ENCODE measurements at places on chromosomes 4 and X.

- DNase-seq: no peak
These were observed 85.9 kb upstream of the ACSL4 start for GRCh38 chrX:109818976-109819375.

GRCh38 chr4:78757574-78757973 is 18.6 kb upstream of the BMP2K start:
- no peak for DNase-seq

GRCh38 chrX:118495958-118496762 is 545 bp downstream of the DOCK11 start:
- peak; percentile 74 for DNase-seq

DNA sequence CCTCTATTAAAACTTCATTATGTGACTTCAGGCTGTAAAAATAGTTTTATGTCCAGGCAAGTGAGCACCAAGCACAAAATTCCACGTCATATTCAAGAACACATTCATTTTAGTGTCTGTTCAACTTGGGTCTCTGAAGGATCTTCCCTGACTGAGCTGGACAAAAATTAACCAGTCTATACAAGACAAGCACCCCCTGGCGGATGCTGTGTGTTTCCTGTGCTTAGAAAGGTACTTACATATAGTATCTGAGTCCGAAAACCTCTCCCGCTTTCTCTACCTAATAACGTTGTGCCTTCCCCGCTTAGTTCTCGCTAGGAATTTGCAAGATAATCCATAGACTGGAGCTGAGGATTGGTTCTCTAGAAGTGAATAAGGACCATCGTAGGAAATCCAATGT is 2214.5 kb upstream of the TENM3 start:
- peak; percentile 9 for DNase-seq

DNA sequence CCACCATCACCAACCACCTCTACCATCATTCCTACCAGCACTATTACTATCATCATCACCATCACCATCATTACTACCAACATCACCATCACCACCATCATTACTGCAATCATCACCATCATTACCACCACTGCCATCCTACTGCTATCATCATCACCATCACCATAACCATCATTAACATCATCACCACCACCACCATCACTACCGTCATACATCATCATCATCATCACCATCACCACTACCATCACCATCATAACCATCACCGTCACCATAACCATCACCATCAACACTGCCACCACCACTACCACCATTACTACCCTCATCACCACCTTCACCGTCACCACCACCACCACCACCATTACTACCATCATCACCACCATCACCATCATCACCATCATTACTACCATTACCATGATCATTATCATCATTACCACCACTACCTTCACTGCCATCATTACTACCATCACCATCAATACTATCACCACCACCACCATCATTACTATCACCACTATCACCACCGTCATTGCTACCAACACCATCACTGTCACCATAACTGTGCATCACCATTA is 71.8 kb downstream of the PSAPL1 start:
- DNase-seq: no peak

- DNase-seq: no peak
These were observed 69.0 kb upstream of the PPP2R3B start for GRCh38 chrX:455673-456072.

GRCh38 chrX:74351760-74352159 is 47.8 kb downstream of the ZCCHC13 start:
- DNase-seq: no peak

DNA sequence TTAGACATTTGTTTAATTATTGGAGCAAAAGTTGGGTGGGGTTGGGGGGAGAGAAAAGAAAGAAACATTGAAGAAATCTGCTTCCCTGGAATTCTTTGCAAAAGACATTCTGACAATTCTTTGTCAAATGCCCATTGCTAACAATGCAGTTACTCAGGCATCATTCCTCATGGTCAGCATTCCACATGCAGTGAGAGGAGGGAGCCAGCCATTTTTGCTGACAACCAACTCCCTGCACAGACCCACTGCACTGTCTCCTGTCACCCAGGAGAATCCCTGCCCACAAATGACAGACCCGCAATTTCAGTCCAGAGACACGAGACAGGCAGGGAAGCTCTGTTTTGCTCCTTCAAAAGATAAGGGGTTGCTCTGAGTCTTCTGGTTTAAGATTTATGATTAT is 985.1 kb upstream of the SLIT2 start:
- DNase-seq: no peak

DNA sequence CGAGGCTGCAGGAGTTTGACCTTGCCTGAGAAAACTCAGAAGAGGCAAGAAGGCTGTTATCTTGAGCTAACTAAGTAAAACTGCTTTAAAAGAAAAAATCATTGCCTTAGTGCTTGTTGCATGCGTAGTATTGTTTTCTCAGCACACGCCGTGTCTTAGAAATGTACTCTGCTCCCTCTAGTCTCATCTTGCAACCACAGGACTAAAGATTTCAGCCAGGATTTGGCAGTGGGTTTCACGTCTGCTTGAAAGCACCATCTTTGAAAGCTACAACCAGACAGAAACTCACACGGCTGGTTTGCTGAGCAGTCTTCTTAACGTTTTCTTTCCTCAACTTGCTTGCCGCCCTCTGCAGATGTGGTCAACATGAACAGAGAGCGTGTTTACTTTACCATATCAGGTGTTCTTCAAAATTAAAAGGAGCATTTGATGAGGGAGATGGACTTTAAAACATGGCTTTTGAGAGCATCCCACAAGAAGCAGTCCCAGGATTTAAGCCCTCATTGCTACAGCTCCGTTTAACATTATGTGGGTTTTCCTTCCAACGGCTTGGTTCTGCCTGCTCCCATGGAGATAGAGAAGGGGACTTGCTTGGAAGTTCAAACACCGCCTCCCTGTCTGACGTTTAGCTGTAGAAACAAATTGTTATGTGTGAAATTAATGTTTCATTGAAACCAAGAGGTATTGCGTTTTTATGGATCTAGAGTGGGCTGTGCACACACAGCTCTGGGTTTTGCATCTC is 3.4 kb downstream of the SORCS2 start:
- DNase-seq: no peak

DNA sequence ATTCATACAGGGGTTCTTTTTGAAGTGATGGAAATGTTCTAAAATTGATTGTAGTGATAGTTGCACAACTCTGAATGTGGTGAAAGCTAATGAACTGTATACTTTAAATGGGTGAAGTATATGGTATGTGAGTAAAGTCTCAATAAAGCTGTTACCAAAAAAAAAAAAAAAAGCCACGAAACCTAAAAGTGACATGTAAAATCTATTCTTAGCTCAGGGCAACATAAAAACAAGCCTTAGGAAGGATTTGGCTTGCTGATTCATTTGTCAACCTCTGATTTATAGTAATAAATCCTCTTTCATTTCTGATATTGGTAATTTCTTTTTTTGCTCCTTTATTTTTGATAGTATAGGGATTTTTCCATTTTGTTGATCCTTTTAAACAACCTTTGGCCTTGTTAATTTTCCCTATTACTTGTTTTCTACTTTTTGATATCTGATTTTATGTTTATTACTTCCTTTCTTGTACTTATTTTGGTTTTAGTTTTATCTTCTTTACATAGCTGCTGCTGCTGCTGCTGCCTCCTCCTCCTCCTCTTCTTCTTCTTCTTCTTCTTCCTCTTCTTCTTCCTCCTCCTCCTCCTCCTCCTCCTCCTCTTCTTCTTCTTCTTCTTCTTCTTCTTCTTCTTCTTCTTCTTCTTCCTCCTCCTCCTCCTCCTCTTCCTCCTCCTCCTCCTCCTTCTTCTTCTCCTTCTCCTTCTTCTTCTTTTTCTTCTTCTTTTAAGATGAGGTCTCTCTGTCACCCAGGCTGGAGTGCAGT is 79.4 kb downstream of the ADGRG4 start:
- DNase-seq: no peak

- DNase-seq: peak; percentile 96
These were observed at the start of gene FGFRL1 for GRCh38 chr4:1011022-1011665. TSS of gene FGFRL1 (plus strand) at chr4:1011626. CDS start at chr4:1012486, 860 bp downstream.

DNA sequence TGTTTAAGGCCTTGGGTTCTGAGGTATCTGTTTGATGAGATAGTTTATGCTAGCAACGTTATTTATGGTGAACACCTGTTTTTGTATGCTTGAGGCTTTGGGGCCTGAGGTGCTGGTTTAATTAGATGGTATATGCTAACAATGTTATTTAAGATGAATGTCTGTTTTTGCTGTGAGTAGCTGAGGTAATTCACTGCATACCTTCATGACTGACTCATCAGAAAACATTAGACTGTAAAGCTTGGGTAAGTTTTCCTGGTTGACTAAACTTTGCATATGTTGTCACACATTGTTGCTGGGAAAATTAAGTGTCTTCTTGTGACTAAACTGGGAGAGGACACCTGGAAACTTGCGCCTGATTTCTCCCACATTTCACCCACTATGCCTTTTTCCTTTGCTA is 1026.6 kb downstream of the RAPGEF2 start:
- DNase-seq: no peak

DNA sequence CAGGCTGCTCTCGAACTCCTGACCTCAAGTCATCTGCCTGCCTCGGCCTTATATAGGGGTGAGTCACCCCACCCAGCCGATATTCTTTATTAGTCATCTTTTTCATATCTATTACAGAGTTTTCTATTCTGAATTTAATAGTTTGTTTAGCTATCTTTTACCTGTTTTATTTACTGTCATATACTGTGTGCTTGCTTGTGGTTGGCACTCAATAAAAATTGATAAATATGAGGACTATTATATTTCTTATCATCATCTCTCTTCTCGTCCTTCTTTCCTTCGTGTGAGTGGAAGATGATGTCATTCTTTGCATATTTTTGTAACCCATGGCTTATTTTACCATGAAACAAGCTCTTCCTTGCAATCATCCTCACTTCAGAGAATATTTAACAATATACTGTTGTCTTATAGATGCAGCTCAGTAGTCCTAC is 265.5 kb downstream of the ARHGAP24 start:
- no peak for DNase-seq

DNA sequence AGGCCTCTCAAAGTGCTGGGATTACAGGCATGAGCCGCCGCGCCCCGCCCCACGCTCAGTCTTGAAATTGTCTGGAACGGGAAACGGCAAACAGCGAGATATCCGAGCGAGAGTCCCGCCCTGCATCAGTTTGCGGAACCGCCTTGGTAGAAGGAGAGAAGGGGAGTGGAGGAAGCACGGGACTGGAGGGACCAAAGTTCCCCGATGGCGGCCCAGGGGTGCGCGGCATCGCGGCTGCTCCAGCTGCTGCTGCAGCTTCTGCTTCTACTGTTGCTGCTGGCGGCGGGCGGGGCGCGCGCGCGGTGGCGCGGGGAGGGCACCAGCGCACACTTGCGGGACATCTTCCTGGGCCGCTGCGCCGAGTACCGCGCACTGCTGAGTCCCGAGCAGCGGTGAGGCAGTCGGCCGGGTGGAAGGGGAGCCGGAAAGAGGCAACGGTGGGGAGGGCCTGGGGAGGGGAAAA is at the start of gene BST1:
TSS of gene BST1 (plus strand) at position 125 of the 463 bp plus-strand sequence. CDS start at position 205, 80 bp downstream.
- peak; percentile 68 for DNase-seq

- no peak for DNase-seq
These were observed 2236.0 kb upstream of the AGA start for GRCh38 chr4:179678093-179678814.

DNA sequence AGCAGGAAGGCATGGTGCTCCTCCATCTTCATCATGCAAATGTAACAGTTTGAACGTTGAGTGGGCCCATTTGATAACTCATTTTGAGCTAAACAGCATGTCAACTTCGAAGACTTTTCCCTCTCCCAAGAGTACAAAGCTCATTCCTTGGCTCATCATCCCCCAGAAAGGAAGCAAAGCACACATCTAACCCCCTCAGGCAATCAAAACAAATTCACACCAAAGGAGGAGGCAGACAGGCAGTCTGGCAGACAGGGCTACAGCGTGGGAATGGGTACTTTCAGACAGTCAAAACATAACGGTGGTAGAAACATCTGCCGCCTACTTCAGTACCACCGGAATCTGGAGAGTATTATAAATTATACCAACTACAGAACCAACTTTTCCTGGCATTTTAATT is 81.7 kb downstream of the PCDH19 start:
- no peak for DNase-seq

DNA sequence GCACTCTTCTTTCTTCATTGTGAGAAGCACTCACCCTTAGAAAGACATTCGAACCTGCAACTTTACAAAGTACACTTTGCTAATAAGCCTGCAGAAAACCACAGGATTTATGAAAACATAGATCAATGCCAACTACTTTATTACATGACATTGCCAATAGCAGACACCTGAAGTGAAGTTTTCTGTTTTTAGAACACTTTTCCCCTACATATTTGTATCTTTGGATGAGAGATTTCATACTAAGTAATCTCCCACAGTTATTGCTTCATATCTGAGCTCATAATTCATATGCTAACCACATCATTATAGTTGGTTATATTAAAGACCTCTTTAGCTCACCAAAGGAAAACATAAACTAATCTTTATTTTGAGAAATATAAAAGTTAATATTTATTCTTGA is 276.5 kb upstream of the CTSO start:
- no peak for DNase-seq

- peak; percentile 85 for DNase-seq
These were observed 619 bp upstream of the LRBA start for GRCh38 chr4:151015459-151016347.

DNA sequence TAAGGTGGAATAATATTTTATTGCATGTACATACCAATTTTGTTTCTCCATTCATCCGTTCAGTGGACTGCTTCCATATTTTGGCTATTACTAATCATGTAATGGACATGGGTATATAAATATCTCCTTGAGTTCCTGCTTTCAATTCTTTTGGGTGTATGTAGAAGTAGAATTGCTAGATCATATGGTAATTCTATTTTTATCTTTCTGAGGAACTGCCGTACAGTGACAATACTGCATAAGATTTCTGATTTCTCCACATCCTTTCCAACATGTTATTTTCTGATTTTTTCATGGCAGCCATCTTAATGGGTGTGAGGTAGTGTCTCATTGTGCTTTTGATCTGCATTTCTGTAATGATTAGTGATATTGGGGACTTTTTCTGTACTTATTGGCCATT is 19.2 kb downstream of the ALPK1 start:
- no peak for DNase-seq

GRCh38 chr4:154593868-154594267 is 3.3 kb upstream of the FGA start:
- no peak for DNase-seq

- no peak for DNase-seq
These were observed 17.1 kb upstream of the MECP2 start for GRCh38 chrX:154114652-154115051.

DNA sequence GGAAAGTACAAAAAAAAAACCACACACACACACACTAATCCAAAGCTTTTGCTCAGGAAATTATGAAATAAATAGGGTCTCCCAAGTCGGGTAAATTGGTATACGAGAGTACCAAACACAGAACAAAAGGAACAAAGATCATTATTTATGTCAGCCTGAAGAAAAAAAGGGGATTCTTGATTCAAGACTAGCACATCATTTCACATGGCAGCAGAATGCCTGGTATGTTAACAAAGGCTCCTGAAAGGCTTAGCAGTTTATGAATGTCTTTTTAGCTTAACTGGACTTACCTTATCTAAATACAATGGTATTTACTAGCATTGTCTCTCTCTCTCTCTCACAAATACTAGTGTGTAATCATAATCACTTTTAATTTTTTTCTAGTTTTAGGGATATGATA is 11.3 kb downstream of the RAP2C start:
- no peak for DNase-seq

Data from stimulated activated CD4-positive, alpha-beta T cell treated with anti-CD3 and anti-CD28 coated beads, Interleukin-15, amount 100 ng/mL, for 24 hours (primary cell).